Stimulated activated CD4-positive, alpha-beta T cell treated with anti-CD3 and anti-CD28 coated beads, Interleukin-1b, Interleukin-23, amount 100 ng/mL, for 1 hour (primary cell): ENCODE measurements at places on chromosomes 2 and 18.

GRCh38 chr2:217166241-217166850, 306.5 kb upstream of the TNP1 start:
- DNase-seq = no peak

DNA sequence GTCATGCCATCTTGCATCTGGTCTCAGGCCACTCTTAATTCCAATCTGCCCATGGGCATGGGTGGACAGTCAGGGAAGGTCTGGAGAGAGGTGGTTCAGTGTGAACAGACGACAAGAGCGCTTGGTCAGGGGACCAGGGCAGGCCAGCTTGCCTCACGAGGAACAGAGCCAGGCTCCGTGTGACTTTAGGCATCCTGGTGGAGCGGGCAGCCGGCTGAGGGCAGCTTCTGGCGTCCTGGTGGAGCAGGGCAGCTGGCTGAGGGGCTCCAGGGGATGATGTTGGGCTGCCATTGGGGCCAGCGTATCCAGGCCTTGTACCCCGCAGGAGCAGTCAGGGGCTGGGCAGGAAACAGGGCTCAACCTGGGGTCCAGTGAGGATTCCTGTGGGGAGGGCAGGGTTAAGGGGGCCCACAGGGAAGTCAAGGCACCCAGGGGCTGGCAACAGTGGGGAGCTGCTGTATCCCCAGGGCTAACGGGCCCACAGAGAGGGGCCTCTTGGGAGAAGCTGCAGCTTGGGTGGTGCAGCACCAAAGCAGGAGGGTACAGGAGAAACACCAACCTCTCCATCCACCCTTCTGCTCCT, 197.9 kb upstream of the TWIST2 start:
- DNase-seq = no peak

- no peak for DNase-seq
Measured at GRCh38 chr2:126970583-126970982, 71.9 kb downstream of the TEX51 start.

DNA sequence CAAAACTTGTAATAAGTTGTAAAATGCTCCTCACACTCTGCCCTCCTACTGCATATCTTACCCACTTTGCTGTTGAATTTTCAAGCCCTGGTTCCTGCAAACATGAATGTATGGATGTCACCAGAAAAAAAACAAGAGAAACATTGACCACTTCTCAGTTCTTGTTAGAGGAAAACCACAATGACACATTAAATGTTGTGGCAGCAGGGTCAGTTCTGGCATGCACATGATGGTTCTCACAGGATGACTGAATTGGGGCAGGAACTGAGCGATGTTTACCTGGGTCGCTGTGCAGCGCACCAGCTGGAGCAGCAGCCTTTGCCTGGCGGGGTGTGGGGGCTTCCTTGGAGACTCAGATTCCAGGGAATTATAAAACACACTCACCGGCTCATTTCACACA, 14.0 kb upstream of the PRKCE start:
- DNase-seq = no peak

- no peak for DNase-seq
Measured at GRCh38 chr2:65790676-65790935, 358.2 kb upstream of the SPRED2 start.

- no peak for DNase-seq
Measured at GRCh38 chr18:79260510-79260909, 135.2 kb upstream of the NFATC1 start.

DNA sequence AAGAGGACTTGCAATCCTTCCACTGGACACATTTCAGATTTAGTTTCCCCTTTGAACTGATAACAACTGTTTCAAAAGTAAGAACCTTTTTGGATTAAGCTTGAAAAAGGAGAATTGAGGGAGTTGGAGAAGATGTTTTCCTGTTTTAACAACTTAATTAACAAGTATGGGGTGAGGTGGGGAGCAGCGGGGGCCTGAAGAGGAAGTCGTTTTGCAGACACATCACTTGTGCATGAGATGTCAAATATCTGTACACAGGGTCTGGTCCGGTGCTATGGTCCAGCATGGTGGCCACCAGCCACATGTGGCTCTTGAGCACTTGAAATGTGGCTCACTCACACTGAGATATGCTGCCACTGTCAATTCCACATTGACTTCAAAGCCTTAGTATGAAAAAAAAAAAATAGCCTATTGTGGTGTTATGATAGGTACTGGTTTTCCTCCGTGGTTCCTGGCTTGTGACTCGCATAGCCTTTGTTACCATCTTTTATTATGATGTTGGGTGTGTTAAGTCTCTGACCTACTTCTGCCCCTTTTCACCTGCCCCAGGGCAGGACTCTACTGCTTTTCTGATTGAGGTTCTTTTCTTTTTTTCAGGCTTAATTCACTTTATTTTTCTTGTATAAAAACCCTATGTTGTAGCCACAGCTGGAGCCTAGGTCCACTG, 205.5 kb downstream of the BCL2 start:
- no peak for DNase-seq

DNA sequence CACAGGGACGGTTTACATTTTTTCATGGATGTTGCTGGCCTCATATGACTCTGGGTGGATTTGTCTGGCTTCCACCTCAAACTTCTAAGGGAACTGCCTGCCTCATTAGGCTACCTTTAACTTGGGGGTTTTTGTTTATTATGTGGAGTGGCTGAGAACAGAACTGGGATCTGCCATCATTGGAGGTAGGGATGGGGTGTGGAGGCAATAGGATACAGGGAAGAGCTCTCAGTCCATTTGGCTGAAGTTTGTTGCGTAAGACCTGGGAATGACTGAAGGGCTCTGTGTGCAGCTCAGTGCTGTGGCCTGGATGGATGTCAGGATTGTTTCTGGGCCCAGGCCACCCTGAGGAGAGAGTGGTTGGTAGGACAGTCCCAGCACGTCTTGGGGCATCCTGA, 31.2 kb downstream of the ASB1 start:
- DNase-seq = no peak

- DNase-seq = no peak
Measured at GRCh38 chr2:121771976-121772742, 16.7 kb downstream of the TSN start.

- no peak for DNase-seq
Measured at GRCh38 chr18:6920099-6920955, 190.8 kb downstream of the ARHGAP28 start.

- DNase-seq = no peak
Measured at GRCh38 chr2:30798536-30798991, 8.7 kb downstream of the CAPN13 start.

- no peak for DNase-seq
Measured at GRCh38 chr2:68734688-68735525, at the start of gene ARHGAP25. Gene ARHGAP25, plus strand, starts transcription at chr2:68734811. Its CDS starts 389 bp downstream, at chr2:68735200.

- DNase-seq = peak; percentile 6
Measured at GRCh38 chr2:55010149-55010591, 40.1 kb downstream of the RTN4 start.

- no peak for DNase-seq
Measured at GRCh38 chr2:12982149-12982584, 265.4 kb downstream of the TRIB2 start.

- DNase-seq = no peak
Measured at GRCh38 chr2:58930537-58930936, 689.4 kb upstream of the FANCL start.

DNA sequence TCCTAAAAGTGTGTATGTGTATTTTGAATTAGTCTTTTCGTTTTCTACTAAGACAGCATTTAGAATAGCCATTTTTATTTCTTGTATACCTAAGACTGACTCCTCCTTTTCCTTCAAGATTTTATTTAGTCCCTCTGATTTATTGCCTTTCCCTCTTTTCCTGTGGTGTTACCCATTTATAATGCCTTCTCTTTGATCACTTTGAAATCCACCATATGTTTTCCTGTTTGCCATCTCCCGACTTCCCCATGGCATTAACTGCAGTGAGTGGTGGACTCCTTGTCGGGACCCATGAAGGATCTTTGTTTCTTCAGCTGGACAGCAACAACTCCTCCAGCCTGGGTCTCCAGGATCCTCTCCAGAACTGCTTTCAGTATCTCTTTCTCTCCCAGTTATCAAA, 160.7 kb downstream of the CSRNP3 start:
- no peak for DNase-seq

- DNase-seq = no peak
Measured at GRCh38 chr2:149278872-149279264, 51.5 kb upstream of the LYPD6 start.

- DNase-seq = no peak
Measured at GRCh38 chr2:143482771-143483170, 353.6 kb downstream of the ARHGAP15 start.

DNA sequence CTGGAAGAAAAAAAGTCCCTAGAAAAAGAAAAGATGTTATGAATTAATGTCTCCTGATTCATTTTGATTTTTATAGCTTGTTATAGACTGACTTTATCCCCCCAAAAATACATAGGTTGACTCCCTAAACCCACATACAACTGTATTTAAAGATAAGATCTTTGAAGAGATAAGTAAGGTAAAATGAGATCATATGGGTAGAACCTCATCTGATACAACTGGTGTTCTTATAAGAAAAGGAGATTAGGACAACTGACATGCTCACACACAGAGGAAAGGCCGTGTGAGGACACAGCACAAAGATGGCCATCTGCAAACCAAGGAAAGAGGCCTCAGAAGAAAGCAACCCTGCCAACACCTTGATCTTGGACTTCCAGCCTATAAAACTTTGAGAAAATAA, 117.5 kb downstream of the CD226 start:
- DNase-seq = no peak

- DNase-seq = no peak
Measured at GRCh38 chr2:121175326-121175725, 109.7 kb downstream of the TFCP2L1 start.

DNA sequence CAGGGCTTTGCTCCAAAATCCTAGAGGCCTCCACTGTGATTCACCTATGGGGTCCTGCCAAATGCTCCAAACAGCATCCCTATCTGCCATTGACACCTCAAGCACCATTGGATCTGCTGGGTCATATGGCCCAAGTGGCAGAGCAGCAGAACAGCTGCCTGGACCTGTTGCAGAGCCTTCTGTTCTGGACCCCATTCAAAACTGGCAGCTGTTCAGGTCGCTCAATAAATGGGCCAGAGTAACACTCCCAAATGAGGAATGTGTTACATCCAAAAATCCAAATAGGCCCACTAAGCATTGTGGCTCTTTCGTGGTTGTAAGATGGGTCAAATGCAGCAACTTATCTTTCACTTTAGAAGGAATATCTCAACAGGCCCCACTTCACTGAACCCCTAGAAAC, 783.6 kb downstream of the DCDC2C start:
- no peak for DNase-seq

DNA sequence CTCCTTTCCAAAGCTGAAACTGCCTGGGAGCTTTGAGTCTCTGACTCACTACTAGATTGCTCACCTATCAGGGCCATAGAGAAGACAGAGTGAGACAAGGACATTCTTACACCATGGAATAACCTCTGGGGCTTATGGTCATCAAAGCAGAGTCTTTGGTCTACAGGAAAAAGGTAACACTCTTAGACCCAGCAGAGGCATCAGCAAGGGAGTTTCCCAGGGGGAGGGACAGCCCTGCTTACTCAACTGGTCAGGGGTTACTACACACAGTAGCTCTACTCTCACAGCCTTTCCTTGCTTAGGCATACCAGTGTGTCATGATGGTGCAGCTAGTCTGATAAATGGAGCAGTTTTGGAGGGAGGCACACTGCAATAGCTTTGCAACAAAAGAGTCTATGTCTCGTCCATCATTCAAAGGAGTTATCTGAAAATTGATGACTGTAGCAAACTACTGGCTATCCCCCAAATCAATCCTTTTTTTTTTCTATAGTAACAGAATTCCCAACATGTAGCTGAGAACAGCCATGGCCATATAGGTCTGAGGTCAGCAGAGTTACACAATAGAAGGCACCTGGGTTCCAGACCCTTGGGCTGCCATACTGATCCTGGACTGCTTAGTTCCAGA, 22.4 kb upstream of the CD28 start:
- no peak for DNase-seq

DNA sequence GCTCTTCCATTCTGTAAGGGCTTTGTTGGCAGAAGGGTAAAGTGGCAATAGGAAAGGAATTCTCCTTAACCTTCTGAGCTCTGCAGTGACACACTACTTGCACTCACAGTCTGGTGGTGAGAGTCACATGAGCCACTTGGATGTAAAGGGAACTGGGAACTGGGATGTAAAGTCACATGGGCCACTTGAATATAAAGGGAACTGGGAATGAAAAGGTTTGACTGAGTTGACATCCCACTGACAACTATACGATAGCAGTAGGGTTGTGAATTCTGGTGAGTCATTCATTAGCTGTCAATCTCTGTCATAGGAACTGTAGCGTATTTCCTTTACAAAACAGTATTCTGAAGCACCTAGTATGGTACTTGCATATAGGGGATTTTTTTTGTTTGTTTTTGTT, 5.5 kb downstream of the RPE start:
- DNase-seq = no peak

GRCh38 chr18:459814-460593, 40.5 kb downstream of the COLEC12 start:
- DNase-seq = no peak

GRCh38 chr2:237254369-237254861, 159.5 kb downstream of the COL6A3 start:
- DNase-seq = no peak

- DNase-seq = no peak
Measured at GRCh38 chr2:120451334-120451733, 105.4 kb downstream of the INHBB start.

DNA sequence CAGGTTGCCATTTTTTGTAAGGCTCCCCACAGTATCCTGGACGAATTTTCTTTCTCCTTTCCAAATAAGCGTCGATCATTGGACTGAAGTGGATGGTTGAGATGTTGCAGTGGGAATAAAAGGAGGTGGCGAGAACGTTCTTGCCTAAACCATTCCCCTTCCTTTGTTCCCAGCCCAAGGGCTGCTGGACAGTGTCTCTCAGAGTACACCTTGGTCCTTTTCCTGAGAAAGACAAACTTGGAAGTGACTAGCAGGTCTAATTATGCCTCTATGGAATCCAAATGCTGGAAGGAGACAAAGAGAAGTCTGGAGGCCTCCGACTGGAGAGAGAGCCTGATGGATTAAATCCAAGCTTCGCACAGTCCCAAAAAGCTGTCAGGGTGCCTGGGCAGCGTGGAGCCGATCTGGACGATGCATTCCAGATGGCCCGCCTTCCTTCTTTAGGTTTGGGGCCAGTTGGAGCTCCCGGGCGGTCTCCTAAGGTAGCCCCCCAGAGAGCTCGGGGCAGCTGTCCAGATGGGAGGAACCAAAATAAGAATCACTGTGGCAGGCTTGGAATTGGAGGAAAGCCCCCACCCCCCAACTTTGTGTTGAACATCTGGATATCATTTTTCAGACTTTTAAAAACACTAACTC, 186.8 kb downstream of the TMEM247 start:
- no peak for DNase-seq
